Right lobe of liver (tissue), 6 donors: ENCODE measurements at places on chromosomes 11 and 22. TPM values are rescaled to one million over a fixed set of nuclear protein-coding genes. Genes with fewer than 3 reads are reported as not detected.

DNA sequence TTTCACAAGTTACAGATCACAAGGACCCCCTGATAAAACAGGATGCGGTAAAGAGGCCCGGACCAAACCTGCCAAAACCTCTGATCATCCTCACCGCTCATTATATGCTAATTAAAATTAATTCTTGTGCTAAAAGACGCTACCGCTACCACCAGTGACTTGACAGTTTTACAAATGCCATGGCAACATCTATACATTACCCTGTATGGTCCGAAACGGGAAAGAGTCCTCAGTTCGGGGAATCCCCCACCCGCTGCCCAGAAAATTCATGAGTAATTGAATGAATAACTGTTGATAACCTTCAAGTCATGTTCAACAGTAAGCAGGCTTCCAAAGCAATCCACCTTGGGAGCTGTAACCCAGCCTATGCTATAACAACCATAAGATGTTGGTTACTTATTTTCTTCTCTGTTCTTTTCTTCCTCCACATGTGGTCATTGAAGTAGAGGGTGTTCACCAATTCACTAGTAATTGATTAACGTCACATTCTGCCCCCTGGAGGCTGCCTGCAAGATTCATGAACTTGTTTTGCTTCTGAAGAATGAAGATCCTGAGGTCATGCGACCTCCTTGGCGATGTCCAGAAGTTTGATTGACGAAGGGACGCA is 20.6 kb downstream of the APOBEC3H start:
- H3K27ac ChIP-seq = no peak overlapping the region
- H3K4me1 ChIP-seq = no peaks in the 10 kb centered on the region
- H3K27me3 ChIP-seq = no peaks in the 10 kb centered on the region
- peak; percentile 56 for DNase-seq
- no peaks in the 10 kb centered on the region for H3K36me3 ChIP-seq

Gene THRSP
- total RNA-seq = 3.0 TPM

GRCh38 chr11:11020747-11021149 is 162.9 kb upstream of the ZBED5 start:
- DNase-seq = no peak
- no peaks in the 10 kb centered on the region for H3K27me3 ChIP-seq
- no peak overlapping the region for H3K4me3 ChIP-seq
- H3K27ac ChIP-seq = no peak overlapping the region
- no peaks in the 10 kb centered on the region for H3K4me1 ChIP-seq

Gene ABCC8
- total RNA-seq = not detected

Gene POU2AF3
- total RNA-seq = 0.39 TPM

Gene LDLRAD3
- 2.8 TPM for total RNA-seq

DNA sequence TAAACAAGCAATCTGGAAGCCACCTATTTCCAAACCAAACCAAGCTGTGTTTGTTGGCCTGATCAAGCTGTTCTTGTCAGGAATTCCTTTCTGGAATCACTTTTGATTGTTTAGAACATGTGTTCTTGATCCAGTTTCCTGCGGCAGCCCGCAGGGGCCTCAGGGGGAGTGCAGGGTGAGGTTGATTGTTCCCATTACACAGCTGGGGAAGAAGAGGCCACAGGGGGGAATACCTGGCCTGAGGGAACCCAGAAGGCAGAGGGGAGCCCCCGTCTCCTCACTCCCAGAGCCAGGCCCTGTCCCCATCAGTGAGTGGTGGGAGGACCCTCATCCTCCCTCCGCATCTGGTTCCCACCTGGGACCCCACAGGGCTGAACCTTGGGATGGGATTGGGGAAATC is 4.2 kb downstream of the MRGPRD start:
- no peak overlapping the region for H3K27ac ChIP-seq
- peak; percentile 25 for DNase-seq
- H3K27me3 ChIP-seq = no peaks in the 10 kb centered on the region
- no peak overlapping the region for H3K4me3 ChIP-seq
- no peaks in the 10 kb centered on the region for H3K4me1 ChIP-seq

Gene GGTLC3
- not detected for total RNA-seq

Gene TMEM151A
- total RNA-seq = 0.86 TPM

DNA sequence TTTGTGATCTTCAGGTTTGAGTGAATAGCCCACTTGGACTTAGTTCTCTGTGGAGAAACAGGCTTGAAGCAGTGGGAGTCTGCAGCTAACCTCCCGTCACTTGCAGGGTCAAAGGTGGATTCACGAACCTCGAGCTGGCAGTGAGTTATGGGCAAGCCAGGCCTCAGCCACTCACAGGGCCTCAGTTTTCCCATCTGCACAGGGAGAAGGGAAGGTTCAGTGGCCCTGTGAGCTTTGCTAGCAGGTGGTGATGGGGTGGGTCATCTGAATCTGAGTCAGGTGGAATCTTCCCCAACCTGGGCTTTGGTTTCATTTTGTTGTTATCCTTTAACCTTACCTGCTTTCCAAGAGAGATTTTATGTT is 86.6 kb upstream of the GRIK4 start:
- no peaks in the 10 kb centered on the region for H3K4me1 ChIP-seq
- no peak overlapping the region for H3K27ac ChIP-seq
- DNase-seq = peak; percentile 64
- no peaks in the 10 kb centered on the region for H3K27me3 ChIP-seq

DNA sequence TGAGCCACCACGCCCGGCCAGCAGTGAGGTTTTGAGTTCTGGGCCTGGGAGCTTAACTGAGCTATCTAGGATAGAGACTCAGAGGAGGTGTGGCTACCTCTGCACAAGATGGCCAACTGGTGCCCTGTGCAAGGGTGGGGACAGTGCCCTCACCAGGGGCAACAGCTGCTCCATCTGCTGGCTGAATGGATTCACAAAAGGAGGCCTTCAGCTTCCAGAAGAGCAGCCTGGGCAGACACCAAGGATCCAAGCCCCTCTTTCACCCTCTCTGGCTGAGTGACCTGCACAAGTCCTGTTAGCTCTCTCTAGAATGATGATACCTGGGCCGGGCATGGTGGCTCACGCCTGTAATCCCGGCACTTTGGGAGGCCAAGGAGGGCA is 33.5 kb upstream of the BAIAP2L2 start:
- no peak for DNase-seq
- no peaks in the 10 kb centered on the region for H3K27me3 ChIP-seq
- H3K36me3 ChIP-seq = no peaks in the 10 kb centered on the region
- no peak overlapping the region for H3K27ac ChIP-seq
- H3K4me1 ChIP-seq = no peaks in the 10 kb centered on the region

DNA sequence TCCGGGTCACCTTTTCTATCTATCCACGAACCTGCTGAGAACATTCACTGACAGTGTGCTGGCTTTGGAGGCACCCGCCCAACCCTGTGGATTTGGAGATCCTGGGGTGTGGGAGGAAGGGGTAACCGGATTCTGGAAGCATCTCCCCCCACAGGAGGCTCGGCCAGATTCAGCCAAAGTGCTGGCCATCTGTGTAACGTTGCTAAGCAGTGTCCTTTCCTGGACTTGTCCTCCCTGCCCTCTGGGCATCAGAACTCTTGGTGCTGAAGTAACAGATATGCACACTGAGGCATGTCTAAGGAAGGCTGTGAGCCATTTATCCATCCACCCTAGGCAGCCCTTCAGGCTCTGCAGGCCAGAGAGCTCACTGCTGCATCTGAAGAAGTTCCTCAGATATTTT is 85.7 kb downstream of the SNX19 start:
- no peaks in the 10 kb centered on the region for H3K4me1 ChIP-seq
- DNase-seq = no peak
- H3K27me3 ChIP-seq = no peaks in the 10 kb centered on the region
- H3K27ac ChIP-seq = no peak overlapping the region

DNA sequence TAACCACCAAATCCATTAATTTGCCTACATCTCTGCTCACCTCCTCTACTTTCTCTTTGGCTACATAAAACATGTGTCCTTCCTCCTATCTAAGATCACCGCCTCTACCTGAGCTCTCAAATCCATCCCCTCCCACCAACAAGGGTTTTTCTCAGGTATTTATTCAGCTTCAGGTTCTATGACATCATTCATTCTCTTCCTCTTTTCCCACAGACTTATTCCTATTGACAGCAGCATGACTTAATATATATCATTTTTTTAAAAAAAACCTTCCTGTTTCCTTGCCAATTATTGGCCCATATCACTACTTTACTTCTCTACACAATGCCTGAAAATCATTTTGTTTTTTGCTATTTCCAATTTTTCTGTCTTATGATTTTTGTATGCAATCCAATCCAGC is 4.4 kb downstream of the CASP12 start:
- H3K4me3 ChIP-seq = no peak overlapping the region
- no peaks in the 10 kb centered on the region for H3K27me3 ChIP-seq
- H3K4me1 ChIP-seq = no peaks in the 10 kb centered on the region
- no peak overlapping the region for H3K27ac ChIP-seq

Gene KBTBD3
- 3.0 TPM for total RNA-seq

- H3K36me3 ChIP-seq = peaks cover 10% of the 10 kb centered on the region
- DNase-seq = no peak
- peak overlapping the region; percentile 40 for H3K27ac ChIP-seq
Measured at GRCh38 chr22:31951194-31952093, 7.1 kb downstream of the YWHAH start.

- H3K27ac ChIP-seq = no peak overlapping the region
- no peak overlapping the region for H3K4me3 ChIP-seq
- H3K4me1 ChIP-seq = no peaks in the 10 kb centered on the region
Measured at GRCh38 chr11:10504490-10504889, 36.5 kb downstream of the RNF141 start.

Gene IGF2
- 289 TPM for total RNA-seq

DNA sequence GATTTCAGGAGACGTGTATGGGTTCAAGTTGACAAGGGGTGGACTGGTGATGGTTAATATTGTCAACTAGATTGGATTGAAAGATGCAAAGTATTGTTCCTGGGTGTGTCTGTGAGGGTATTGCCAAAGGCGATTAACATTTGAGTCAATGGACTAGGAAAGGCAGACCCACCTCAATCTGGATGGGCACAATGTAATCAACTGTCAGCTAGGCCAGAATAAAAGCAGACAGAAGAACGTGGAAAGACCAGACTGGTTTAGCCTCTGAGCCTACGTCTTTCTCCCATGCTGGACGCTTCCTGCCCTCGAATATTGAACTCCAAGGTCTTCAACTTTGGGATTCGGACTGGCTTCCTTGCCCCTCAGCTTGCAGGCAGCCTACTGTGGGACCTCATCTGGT is 1.7 kb upstream of the YPEL4 start:
- H3K4me3 ChIP-seq = no peak overlapping the region
- DNase-seq = no peak
- H3K4me1 ChIP-seq = peaks cover 5% of the 10 kb centered on the region
- no peaks in the 10 kb centered on the region for H3K36me3 ChIP-seq

DNA sequence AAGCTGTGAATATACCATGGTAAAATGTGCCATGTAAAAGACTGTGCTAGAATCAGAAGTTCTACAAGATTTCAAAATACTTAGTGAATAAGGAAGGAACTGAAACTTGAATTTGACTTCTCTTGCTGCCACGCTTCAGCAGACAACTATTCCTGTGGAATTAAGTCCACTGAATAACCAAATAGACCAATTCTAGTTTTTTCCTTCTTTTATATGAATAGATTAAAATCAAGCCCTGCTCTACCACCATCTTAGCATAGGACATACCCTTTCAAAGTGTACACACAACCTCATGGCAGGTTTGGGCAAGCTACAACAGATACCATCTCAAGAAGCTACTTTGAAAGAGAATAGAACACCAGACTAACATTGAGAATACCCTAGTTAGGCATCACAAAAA is 23.4 kb upstream of the CLNS1A start:
- no peak overlapping the region for H3K27ac ChIP-seq
- peaks cover 8% of the 10 kb centered on the region for H3K36me3 ChIP-seq
- H3K4me1 ChIP-seq = no peaks in the 10 kb centered on the region
- no peak overlapping the region for H3K4me3 ChIP-seq

Gene IGHMBP2
- 17.5 TPM for total RNA-seq

DNA sequence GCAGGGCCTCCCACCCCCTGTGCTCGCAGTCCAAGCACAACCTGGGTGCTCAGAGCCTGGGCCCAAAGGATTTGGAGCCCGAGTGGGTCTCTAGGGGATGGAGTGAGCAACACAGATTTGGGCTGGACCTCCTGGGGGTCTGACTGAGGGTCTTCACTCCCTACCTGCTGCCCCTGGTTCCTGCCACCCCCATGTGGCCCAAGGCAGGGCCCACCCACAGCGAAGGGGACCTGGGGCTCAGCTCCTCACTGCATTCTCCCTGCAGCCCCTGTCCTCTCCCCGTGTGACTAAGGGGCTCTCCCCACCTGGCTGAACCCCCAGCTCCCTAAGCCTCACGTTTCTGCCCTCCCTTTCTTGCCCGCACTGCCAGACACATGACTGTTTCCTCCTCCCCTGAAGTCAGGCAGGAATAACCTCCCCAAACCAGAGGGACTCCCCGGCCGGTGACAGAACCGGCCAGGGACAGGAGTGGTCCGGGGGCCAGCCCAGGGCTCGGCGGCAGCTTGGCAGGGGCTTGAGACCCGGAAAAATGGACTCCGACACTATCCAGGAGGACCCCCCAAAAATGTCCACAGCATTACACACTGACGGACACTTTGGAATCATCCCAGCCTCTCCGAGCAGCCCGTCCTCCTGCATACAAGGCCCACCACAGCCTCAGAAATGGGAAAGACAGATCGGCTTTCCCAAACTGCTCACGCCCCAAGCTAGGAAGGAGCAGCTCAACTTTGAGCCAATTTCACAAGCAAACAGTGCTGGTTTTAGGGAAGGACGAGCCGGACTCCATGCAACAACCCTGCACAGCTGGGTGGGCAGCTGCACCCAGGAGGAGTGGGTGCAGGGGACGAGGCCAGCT is 57.8 kb downstream of the BRD1 start:
- H3K36me3 ChIP-seq = peaks cover 6% of the 10 kb centered on the region
- H3K27me3 ChIP-seq = no peaks in the 10 kb centered on the region
- DNase-seq = peak; percentile 32
- no peaks in the 10 kb centered on the region for H3K4me1 ChIP-seq
- H3K27ac ChIP-seq = no peak overlapping the region

DNA sequence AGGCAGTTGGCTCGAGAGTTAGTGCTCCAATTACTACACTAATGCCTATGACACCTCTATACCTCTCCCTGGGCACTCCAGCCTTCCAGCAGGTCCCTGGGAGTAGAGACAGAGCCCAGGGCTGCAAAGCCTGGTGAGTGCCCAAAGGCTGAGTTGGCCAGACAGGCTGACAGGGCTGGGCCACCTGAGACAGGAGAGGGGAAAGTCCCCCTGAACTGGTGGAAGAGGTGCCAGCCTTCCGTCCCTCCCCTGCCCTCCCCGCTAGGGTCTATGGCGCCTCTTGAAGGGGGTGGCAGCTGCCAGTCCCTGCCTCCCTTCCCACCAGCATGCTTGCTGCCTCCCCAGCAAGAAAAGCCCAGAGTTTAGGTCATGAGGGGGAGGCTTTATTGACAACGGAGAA is 3.0 kb downstream of the KCNJ11 start:
- no peaks in the 10 kb centered on the region for H3K36me3 ChIP-seq
- H3K4me1 ChIP-seq = no peaks in the 10 kb centered on the region
- no peak overlapping the region for H3K27ac ChIP-seq
- no peak overlapping the region for H3K4me3 ChIP-seq
- no peaks in the 10 kb centered on the region for H3K27me3 ChIP-seq
- DNase-seq = no peak

Gene KRTAP5-2
- total RNA-seq = not detected

- H3K4me1 ChIP-seq = peaks cover 8% of the 10 kb centered on the region
- no peaks in the 10 kb centered on the region for H3K36me3 ChIP-seq
- H3K4me3 ChIP-seq = no peak overlapping the region
- DNase-seq = no peak
- no peak overlapping the region for H3K27ac ChIP-seq
Measured at GRCh38 chr11:68302256-68302655, 10.1 kb upstream of the LRP5 start.
